ENCODE measurements at places on chromosomes 3 and 15. TPM values are rescaled to one million over a fixed set of nuclear protein-coding genes. Genes with fewer than 3 reads are reported as not detected.

Gene WNT7A
- not detected for total RNA-seq

Gene SH2D7
- not detected for total RNA-seq

Gene CPNE9
- not detected for total RNA-seq

Gene ACSBG1
- not detected for total RNA-seq

Gene DNASE1L3
- total RNA-seq, result 2.4 TPM

Gene CADM2
- not detected for total RNA-seq

DNA sequence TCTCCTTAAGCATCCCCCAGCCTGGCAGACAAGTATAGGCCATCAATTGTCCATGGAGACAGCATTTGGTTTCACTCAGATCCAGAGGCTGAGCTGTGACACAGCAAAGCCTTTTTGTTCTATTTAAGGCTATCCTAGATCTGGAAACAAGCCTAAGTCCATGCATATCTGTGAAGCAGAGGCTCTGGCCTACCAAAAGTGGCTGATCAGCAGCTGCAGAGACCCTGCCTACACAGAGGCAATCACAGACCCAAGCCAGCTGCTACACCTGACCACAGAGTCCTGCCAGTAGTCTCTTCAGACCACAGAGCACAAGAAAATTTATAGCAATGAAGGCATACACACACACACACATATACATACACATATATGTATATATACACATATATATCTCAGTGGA lies 501.7 kb upstream of the ARPP21 start:
- no peak for DNase-seq

DNA sequence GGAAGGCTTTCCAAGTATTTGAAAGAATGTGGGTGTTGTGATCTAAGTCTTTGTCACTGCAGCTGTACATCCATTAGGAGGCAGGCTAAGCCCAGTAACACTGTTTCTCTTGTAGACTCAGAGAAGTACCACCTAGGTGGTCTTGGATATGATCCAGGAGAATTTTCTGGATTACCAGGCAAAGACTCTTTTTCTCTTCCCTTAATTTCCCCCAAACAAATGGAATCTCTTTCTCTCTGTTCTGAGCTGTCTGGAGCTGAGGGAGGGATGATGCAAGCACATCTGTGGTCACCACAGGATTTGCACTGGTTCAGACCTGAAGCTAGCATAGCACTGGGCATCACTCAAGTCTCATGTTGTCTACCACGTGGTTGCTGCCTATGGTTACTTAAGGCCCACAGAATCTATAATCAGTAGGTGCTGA lies 227.6 kb downstream of the NECTIN3 start:
- DNase-seq, result no peak

DNA sequence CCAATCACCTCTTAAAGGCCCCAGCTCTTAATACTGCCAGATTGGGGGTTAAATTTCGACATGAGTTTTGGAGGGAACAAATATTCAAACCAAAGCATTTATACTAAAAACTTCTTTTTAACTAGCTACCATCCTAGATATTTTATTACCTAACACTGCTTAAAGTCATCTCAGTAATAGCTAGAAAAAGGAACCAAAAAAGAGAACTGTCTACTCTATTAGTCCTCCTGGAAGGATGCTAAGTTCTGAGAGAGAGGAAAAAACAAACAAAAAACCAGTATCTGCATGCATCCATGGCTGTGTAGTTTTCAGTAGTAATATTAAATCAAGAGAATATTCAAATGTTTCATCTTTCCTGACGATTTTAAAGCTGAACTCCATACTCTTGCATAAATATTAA lies 5.8 kb downstream of the CPOX start:
- no peak for DNase-seq

GRCh38 chr3:50655009-50655830 lies 19.5 kb upstream of the DOCK3 start:
- DNase-seq, result no peak

DNA sequence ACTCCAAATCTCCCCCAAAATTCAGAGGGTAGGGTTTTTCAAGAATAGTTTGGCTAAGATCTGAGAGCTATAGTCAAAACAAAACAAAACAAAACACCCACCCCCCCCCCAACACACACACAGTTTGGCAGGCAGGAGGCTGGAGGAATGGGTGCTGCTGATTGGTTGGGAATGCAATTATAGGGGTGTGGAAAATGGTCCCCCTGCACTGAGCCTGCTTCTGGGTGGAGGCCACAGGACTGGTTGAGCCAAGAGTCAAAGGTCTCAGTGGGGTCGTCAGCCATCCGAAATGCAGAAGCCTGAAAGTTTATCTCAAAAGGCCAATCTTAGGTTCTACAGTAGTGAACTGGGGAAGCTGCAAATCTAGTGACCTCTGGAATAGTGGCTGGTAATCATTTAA lies 2.5 kb upstream of the HACD2 start:
- DNase-seq, result no peak

GRCh38 chr3:171088964-171089754 lies 62.6 kb upstream of the SLC2A2 start:
- DNase-seq, result no peak

DNA sequence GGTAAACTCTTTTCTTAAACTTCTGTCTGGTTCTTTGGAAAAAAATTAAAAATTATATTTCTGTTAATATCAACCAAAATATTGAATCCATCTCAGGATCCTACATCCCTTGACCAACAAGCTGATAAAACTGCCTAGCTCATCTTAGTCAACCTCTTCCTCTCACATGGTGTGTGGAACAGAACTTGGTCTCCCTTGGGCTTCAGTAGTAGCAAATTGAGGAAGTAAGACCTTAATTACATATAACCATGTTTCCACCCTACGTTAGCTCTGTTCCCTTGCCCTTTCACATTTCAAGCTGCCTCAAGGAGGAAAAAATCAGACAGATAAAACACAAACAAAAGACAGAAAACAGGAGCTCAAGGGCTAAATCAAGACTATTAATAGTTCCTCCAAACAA lies 116.4 kb downstream of the GREM1 start:
- DNase-seq, result no peak

DNA sequence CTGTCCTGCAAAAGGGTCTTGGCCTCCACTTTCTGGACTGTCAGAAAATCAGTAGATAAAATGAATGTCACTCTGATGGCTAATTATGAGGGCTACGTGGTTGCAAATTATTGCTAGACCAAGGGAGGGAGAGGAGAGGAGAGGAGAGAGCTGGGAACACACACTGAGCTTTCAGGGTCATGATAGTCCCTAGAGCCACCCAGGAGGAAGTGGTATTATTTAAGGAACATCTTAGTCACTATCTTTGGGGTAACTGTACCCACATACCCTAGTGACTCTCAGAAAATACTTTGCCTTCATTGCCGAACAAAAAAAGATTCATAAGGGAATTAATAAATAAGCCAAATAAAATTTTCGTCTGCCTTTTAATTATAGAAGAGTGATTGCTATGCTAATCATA lies 642.3 kb upstream of the CFAP20DC start:
- DNase-seq, result no peak

DNA sequence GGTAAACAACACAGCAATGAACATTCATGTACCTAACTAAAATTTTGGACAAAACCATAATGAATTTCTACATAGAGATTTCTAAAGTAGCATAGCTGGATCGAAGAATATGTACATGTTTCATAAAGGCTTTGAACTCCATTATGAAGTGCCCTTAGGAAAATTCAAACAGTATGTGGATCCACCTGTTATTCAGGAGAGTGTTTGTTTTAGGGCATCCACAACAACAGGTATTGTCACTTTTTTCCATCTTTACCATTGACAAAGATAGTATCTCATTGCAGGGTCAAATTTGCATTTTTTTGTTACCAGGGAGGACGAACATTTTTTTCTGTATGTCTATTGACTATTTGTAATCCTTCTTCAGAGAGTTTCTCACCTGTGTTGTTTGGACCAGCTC lies 75.0 kb downstream of the COL6A5 start:
- DNase-seq, result no peak

- DNase-seq, result no peak
These were observed 571.8 kb downstream of the ZPLD1 start for GRCh38 chr3:103006526-103007183.

DNA sequence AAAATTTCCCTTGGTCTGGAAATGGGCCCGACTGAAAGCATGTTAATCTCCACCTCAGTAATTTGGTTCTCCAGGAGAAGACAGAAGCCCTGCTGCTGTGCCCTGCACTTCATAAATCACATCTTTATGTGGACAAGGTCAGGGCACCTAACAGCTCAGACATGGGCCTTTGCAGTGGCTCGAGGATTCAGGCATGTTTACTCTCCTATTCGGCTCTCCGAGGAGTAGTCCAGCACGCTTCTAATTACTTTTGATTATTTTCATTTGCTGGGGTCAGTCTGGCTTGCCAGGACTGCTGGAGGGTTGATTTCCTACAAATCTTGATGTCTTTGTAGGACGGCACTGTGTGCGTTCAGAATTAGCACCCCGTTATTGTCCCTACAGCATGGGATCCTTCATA lies 511.2 kb downstream of the MECOM start:
- DNase-seq, result no peak

DNA sequence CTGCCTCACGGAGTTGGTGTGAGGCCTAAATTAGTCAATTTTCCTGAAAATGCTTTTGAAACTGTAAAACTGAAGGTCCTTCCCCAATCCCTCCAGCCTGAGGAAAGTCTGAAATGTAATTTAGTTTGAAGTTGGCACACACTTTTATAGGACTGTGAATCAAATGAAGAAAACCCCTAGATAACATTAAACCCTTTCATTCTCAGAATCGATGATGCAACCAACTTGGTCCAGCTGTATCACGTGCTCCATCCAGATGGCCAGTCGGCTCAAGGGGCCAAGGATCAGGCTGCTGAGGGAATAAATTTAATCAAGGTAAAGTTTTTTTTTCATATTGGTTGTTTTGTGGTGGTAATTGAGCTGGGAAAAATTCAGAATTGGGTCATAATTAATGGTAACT lies 11.7 kb downstream of the MRPS22 start:
- peak; percentile 45 for DNase-seq

DNA sequence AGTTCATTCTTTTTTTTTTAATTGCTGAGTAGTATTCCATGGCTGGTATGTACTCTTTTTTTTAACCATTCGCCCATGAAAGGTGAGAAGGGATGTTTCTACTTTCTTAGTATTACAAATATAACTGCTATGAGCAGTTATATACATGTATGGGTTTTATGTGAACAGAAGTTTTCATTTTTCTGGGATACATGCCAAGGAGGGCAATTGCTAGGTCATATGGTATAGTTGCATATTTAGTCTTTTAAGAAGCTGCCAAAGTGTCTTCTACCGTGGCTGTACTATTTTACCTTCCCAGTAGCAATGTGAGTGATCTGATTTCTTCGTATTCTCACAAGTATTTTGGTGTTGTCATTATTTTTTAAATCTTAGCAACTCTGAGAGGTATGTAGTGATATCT lies 11.2 kb upstream of the KLHL40 start:
- no peak for DNase-seq

GRCh38 chr15:74384881-74385643 lies 17.6 kb upstream of the CYP11A1 start:
- DNase-seq, result no peak

DNA sequence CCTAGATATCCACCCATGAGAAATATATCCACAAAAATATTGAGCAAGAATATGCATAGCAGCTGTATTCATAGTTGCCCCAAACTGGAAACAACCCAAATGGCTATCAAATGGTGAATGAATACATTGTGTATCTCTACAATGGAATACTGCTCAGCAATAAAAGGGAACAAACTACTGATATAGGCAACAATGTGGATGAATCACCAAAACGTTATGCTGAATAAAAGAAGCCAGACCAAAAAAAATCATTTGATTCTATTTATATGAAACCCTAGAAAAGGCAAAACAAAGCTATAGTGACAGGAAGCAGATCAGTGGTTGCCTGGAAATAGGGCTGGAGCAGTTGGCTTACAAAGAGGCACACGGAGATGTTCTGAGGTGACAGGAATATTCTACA lies 15.5 kb upstream of the CMTM7 start:
- no peak for DNase-seq

DNA sequence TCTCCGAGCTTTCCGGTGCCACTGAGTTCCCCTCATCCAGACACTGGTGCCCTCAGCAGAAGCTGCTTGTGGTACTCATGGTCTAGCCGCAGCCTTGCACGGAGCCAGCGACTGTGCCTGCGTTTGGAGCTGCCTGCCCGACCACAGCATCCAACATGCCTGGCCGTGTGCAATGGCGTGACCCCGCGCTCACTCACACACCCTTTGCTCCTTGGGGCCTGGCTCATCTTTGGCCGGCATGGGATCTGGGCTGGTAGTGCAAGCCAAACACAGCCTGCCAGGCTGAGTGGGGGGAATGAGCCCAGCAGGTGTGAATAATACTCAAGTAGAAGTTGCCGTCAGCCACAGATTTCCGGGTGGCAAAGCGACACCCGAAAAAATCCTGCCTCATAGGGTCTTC lies 1178.7 kb upstream of the GBE1 start:
- DNase-seq, result no peak

DNA sequence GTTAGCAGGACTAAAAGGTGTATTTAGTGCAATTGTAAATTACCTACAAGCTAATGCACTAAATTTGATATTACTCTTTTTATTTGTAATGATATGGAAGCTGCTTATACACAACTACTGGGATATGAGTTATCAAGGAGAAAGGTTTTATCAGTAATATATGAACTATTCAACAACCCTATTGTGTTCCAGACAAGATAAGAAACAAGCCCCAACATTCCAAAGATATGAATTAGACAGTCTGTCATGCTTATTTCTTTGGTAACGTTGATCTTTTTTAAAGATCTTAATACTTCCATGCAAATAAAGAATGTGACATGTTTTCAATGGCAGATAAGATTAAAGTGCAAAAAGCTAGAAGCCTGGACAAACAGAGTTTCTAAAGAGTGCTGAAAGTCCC lies 314.0 kb upstream of the THBS1 start:
- no peak for DNase-seq

- no peak for DNase-seq
These were observed 58.5 kb downstream of the TGFBR2 start for GRCh38 chr3:30664884-30665283.

DNA sequence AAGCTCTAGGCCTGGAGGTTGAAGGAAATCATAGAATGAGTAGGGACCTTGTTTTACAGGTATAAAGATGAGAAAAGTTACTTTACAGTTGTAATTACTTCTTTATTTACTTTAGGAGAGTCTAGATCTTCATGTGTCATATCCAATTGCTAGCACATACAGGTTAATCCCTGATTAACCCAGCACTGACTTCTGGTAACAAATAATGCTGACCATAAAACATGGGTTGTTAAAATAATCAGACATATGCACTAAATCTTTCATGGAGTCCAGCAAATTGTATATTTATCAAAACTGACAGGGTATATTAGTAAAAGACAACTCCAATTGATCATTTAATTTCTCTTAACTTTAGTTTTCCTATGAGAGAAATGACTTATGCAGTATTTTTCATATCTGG lies 245.2 kb downstream of the NFKBIZ start:
- no peak for DNase-seq

- DNase-seq, result no peak
These were observed 365.8 kb upstream of the SEMA6D start for GRCh38 chr15:47351501-47351900.

- DNase-seq, result no peak
These were observed 63.6 kb downstream of the SMAD6 start for GRCh38 chr15:66765478-66766281.

GRCh38 chr15:32991619-32992111 lies 202.8 kb downstream of the FMN1 start:
- DNase-seq, result peak; percentile 28

GRCh38 chr3:149701977-149702350 lies 44.1 kb upstream of the WWTR1 start:
- DNase-seq, result no peak

- DNase-seq, result no peak
These were observed 138.3 kb upstream of the FAM3D start for GRCh38 chr3:58804914-58805313.

- DNase-seq, result no peak
These were observed 77.2 kb upstream of the RASGRF1 start for GRCh38 chr15:79167776-79168175.
